ENCODE measurements at places on chromosomes 1 and 21.
A peak's percentile ranks its signal among the peaks of the same experiment; 100 is the strongest.

GRCh38 chr1:228064741-228065542 lies 17.6 kb upstream of the ARF1 start:
- DNase-seq, result no peak

- DNase-seq, result no peak
Observed at GRCh38 chr1:148293651-148294050, 141.6 kb upstream of the NBPF11 start.

- no peak for DNase-seq
Observed at GRCh38 chr1:163661391-163661790, 339.6 kb downstream of the NUF2 start.

DNA sequence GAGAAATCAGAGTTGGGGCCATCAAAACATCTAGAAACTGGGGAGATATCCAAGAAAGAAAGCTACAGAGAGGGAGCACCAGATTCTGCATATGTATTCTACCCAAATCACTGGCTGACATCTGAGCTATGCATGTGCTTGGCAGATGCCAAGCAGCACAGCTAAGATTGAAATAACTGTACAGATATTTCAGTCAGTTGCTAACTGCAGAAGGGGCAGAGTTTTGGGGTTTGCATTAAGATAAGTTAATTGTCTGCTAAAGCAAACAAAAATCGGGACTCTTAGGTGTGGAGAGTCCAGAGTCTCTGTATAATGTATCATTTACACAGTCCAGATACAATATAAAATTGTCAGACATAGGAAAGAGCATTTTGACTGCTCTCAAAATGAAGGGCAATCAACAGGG lies 437.1 kb downstream of the PTBP2 start:
- DNase-seq, result peak; percentile 3

- DNase-seq, result peak; percentile 87
Observed at GRCh38 chr1:116375887-116376728, 3.1 kb downstream of the ATP1A1 start.

DNA sequence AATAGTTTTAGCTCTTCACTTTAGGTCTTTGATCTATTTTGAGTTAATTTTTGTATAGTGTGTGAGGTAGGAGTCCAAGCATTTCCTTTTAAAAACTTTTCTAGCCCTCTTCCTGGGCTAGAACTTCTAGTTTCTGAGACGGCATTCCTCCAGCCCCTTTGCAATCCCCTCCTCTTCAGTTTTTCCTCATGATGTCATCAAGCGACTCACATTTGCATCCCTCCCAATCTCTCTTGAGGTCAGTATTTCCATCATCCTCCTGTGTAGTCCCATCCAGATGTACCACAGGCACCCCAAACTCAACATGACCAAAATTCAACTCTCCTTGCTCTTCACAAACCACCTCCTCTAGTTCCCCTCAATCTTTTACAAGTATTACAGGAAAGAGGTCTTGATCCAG lies 10.7 kb downstream of the HMGN2 start:
- no peak for DNase-seq

- no peak for DNase-seq
Observed at GRCh38 chr1:152426731-152427130, 12.7 kb upstream of the CRNN start.

DNA sequence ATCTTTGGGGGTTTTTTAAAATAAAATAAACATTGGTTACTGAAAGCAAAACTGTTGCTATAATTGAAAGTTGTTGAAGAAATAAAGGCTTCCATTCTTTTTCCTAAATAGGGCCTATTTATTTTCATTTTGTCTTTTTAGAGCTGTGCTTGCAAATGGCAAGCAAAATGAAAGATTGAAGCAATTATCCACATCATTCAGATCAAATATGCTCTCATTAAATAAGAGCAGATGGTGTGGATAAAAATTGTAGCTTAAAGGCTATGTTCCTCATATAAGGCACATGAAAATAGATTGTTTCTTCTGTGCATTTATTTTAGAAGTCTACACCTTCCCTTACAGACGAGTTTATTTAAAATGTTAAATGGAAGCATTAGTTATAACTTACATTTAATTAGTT lies 1317.7 kb downstream of the MRPL39 start:
- DNase-seq, result no peak

- DNase-seq, result no peak
Observed at GRCh38 chr21:44918581-44919033, 2.1 kb downstream of the ITGB2 start.

GRCh38 chr1:235675152-235675890 lies 25.7 kb upstream of the GNG4 start:
- no peak for DNase-seq

GRCh38 chr1:52345252-52345651 lies 20.8 kb downstream of the CC2D1B start:
- DNase-seq, result no peak

Data from foreskin fibroblast (primary cell).